ENCODE measurements at places on chromosomes 7 and 10. TPM values are rescaled to one million over a fixed set of nuclear protein-coding genes. Genes with fewer than 3 reads are reported as not detected.

PTF1A gene
- total RNA-seq = not detected

OR13A1 gene
- 0.08 TPM for total RNA-seq

THSD7A gene
- 0.48 TPM for total RNA-seq

ZNF277 gene
- total RNA-seq = 26.2 TPM

HMX2 gene
- total RNA-seq = not detected

EN2 gene
- total RNA-seq = not detected

FAM237B gene
- not detected for total RNA-seq
